NCI-H345 (cell line): ENCODE measurements at places on chromosomes 11 and 22.

DNA sequence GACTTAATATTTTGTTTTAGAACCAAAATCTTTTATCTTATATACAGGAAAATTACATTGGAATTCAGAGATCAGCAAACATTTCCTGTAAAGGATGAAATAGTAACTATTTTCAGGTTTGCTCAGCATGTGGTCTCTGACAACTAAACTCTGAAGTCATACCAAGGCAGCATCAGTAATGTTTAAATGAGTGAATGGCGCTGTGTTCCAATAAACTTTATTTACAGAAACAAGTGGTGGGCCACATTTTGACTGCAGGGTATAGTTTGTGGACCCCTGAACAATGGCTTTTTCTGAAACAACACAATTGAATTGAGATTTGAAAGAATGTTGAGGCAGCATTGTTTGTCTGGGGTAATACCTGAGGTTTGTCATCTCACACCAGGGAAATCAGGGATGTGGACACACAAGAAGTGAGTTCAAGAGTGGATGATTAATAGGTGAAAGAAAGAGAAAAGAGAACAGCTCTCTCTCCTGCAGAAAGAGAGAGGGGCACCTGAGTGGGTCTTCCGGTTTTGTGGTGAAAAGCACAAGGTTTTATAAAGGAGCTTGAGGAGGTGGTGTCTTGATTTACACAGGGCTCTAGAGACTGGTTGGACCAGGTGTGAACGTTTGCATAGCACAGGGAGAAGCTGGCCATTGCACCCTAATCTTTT, 113.5 kb upstream of the VPREB1 start:
- DNase-seq = no peak

DNA sequence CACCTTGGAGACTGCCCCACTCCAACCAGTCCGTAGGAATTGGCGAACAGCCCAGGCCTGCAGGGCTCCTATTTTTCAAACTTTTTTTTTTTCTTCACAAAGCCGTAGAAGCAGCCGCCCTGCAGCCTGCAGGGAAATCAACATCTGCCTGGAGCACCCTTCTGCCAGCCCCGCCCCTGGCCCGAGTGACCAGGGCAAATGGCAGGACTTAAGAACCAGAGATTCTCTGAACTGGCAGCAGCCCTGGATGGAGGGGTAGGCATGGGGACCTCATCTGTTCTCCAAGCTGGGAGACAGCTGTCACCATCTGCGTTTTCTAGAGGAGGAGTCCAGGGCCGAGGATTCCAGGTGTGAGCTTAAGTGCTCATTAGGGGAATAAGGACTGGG, 5.6 kb downstream of the SCN2B start:
- DNase-seq = no peak

- DNase-seq = no peak
Observed at GRCh38 chr11:73866586-73866996, 10.1 kb downstream of the COA4 start.

GRCh38 chr22:43185860-43186261, 1.1 kb downstream of the TTLL12 start:
- DNase-seq = peak; percentile 38

- DNase-seq = peak; percentile 2
Observed at GRCh38 chr11:73478737-73479347, 102.6 kb downstream of the RELT start.

GRCh38 chr11:60241786-60242185, 1.2 kb downstream of the MS4A4E start:
- DNase-seq = no peak

GRCh38 chr11:57239348-57239747, 2.3 kb upstream of the APLNR start:
- no peak for DNase-seq

- DNase-seq = peak; percentile 24
Observed at GRCh38 chr11:114847306-114847975, 169.1 kb downstream of the NXPE2 start.

DNA sequence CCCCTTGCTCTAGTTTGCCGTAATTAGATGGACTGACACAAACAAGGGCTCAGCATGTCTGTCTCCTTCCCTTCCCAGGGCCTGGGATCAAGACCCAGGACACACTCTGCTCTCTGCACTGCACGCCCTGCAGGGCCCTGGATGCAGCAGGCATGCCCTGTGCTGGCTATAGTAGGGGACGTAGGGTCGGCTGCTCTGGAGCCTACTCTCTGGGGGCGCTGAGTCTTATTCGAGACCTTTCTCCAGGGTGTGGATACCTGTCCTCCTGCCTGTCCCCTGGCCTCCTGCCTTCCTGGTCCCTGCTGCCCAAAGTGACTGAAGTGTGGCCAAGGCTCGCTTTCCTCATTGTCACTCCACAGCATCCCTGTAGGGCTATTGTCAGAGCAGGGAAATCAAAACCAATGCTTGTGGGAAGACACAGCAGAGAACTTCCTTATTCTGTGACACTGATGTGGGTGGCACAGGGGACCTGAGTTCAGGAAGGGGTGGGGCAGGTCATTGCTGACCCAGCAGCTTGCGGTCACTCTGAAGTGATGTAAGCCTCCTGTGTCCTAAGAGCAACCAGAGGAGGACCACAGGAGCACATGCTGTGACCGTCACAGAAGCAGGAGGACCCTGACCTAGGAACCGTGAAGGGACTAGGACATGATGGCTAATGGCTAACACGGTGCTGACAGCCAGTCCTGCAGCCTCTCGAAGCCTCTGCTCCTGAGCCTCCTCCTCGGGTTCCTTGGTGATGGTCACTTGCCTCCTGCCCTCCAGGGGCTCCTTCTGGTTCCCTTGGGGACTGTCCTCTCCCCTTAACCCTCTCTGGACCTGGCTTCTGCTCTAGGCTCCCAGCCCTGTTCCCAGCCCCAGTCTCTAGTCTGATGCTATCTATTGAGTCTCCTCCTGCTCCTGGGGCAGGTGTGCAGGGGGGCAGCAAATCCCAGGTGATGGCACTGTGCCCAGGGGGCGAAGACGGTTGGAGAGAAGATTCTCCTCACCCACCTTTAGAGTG, 10.3 kb downstream of the APOBEC3A start:
- DNase-seq = no peak

- DNase-seq = no peak
Observed at GRCh38 chr11:60739114-60739513, 14.6 kb downstream of the MS4A18 start.

GRCh38 chr22:28112548-28113043, 193.5 kb upstream of the PITPNB start:
- DNase-seq = no peak

GRCh38 chr11:456533-456932, 6.5 kb downstream of the PTDSS2 start:
- no peak for DNase-seq

GRCh38 chr11:16395601-16396000, 39.3 kb upstream of the SOX6 start:
- no peak for DNase-seq

- DNase-seq = no peak
Observed at GRCh38 chr11:76265771-76266241, 59.5 kb upstream of the WNT11 start.

- DNase-seq = no peak
Observed at GRCh38 chr22:40951795-40952605, 822 bp downstream of the RBX1 start.

GRCh38 chr11:126277780-126278179, 5.1 kb upstream of the TIRAP start:
- DNase-seq = no peak

- DNase-seq = no peak
Observed at GRCh38 chr11:131819865-131820264, 449.4 kb downstream of the NTM start.
